ENCODE measurements at places on chromosomes 2 and 18. TPM values are rescaled to one million over a fixed set of nuclear protein-coding genes. Genes with fewer than 3 reads are reported as not detected.

Gene RAPGEF4
- 0.87 TPM for total RNA-seq

Gene PSMD14
- total RNA-seq = 151 TPM

Gene TWIST2
- total RNA-seq = 5.8 TPM

Gene LAMA1
- not detected for total RNA-seq

Gene M1AP
- not detected for total RNA-seq

Gene KANSL3
- 30.6 TPM for total RNA-seq

Gene ACAA2
- total RNA-seq = 6.5 TPM

Gene GALNT14
- total RNA-seq = 12.7 TPM

Gene REG3A
- not detected for total RNA-seq

Gene TMEM169
- total RNA-seq = not detected

Gene SERPINB7
- total RNA-seq = 71.9 TPM

- no peak for DNase-seq
Measured at GRCh38 chr2:123380370-123380935, 644.6 kb upstream of the CNTNAP5 start.

DNA sequence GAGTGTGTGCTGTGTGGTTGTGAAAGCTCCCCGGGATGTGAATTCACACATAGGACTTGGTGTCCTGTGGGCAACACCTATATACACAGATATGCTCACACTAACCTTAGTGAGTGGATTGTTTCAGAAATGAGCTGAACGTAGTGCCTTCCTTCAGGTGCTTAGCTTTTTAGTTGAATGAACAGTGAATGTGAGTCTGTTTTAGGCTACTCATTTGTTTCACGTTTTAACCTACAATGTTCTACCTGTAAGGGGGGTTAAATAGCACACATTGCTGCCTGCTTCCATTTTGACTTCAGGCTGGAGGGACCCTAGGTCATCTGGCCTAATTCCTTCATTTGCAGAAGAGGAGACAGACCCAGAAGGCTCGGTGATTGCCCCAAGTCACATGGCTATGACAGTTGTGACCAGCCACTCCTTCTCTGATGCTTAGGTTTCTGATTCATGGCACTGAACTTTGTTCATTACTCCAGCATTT lies 1.0 kb downstream of the PLEK start:
- DNase-seq = no peak

- DNase-seq = no peak
Measured at GRCh38 chr2:147373800-147374422, 470.9 kb upstream of the ACVR2A start.

- peak; percentile 13 for DNase-seq
Measured at GRCh38 chr2:43224571-43225092, 1.8 kb downstream of the ZFP36L2 start.

- no peak for DNase-seq
Measured at GRCh38 chr2:85394261-85394681, 15.9 kb downstream of the CAPG start.

GRCh38 chr2:169105476-169105875 lies 36.1 kb downstream of the DHRS9 start:
- no peak for DNase-seq

DNA sequence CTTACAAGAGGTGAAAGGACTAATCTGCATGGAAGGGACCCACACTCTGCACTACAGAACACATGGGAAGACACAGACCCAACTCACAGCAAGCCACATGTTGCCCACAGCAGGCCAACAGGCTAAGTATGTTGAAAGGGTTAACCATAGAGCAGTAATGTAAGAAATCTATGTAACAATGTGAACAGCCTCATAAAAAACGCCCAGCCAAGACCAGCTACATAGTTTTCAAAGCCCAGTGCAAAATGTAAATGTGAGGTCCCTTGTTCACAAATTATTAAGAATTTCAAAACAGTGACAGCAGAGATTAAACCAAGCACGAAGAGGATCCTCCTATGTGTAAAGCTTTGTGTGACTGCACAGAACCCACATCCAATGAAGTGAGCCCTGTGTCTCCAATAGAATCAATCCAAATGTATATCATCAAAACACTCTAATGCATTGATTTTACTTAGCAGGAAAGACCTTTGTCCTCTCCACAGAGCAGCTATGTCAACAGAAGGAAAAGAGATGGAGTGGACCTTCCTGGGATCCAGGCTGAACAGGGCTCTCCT lies 210.1 kb downstream of the AGPS start:
- no peak for DNase-seq

- DNase-seq = no peak
Measured at GRCh38 chr2:239790313-239790712, 234.8 kb downstream of the NDUFA10 start.

GRCh38 chr2:3257166-3257565 lies 120.5 kb downstream of the EIPR1 start:
- no peak for DNase-seq

DNA sequence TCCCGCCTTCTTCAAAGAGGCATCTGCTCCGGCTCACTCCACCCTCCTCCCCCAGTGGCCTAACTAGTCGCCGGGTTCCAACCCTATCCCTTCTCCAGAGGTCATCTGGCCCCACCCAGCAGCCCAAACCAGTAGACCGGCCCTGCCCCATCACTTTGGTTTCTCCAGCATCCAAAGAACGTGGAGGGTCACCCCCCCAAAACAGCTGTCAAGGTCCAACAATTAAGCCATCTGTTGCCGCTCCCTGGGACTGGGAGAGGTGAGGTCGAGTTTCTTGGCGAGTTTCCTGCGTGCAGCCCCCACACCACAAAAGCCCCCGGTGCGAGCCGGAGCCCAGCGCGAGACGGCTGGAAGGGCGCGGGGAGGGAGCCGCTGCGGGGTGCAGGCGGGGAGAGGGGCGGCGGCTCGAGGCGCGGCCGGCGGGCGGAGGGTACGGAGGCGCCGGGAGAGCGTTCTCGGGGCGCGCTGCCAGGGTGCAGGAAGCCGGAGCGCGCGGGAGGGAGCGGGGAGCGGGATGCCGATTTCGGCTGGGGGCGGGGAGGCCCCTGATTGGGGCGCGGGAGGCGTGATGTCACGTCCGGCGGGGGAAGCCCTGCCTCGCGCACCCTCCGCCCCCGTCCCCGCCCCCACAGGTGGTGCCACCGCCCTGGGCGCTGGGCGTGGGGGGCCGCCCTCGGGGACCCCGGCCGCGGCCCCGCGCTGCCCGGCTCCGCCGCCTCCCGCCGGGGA lies 571 bp upstream of the GPC1 start:
- peak; percentile 88 for DNase-seq

DNA sequence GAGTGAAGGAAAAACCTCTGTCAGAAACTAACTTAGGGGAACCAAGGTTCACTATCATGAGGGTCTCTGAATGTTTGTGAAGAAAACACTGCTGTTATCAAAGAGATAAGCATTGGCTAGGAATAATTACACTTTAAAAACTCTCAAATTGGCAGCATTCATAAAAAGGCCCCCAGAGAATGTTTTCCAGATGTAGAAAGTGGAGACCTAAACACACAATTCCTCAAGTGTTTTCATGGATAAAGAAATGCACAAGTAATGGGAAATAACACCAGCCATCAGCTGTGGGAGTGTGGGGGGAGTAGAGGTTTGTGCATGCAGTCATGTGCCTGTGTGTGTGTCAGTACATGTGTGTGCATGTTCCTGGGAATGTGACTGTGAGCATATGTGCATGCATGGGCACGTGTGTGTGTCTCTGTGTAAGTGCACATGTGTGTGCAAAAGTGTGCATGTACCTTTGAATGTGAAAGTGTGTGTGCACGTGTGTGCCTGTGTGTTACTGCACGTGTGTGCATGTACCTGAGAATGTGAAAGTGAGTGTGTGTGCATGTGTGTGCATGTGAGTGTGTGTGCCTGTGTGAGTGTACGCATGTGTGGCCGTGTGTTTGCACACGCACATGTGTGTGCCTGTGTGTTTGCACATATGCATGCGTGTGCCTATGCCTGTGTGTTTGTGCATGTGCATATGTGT lies 854.3 kb upstream of the SALL3 start:
- no peak for DNase-seq

- DNase-seq = no peak
Measured at GRCh38 chr2:167187978-167188967, 300.0 kb downstream of the XIRP2 start.

DNA sequence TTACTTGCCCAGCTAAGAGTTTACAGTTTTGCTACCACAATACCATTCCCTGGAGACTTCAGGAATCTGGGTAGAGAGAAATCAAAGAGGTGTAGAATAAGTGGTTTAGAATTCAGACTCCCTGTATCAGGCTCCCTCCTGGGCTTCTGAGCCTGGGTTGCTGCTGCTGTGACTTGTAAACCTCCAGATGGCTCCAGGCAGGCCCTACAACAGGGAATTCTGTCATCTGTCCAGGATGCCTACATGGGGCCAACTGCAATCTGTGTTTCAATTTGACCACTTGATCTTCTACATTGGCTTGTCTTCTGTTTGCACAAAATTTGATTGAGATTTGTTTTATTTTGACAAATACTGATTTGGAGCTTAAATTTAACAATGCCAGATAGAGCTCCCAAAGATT lies 183.9 kb downstream of the RAD51AP2 start:
- no peak for DNase-seq

DNA sequence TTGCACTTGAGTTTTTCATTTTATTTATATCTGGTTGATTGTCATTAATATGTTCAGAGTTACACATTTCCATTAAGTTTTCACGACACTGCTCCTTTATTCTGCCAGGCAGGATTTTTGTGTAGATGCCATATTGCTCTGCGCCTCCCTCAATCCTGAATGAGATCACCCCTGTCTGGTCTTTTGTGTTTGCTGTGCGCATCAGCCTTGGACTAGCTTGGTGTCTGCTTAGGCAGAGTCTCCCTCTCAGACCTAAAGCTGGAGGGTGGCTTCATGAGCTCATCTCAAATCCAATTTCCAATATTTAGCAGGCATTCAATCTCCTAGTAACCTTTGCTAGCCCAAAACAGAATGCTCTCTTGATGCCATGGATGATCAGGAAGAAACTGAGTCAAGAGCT lies 137.4 kb downstream of the SMAD7 start:
- DNase-seq = no peak

DNA sequence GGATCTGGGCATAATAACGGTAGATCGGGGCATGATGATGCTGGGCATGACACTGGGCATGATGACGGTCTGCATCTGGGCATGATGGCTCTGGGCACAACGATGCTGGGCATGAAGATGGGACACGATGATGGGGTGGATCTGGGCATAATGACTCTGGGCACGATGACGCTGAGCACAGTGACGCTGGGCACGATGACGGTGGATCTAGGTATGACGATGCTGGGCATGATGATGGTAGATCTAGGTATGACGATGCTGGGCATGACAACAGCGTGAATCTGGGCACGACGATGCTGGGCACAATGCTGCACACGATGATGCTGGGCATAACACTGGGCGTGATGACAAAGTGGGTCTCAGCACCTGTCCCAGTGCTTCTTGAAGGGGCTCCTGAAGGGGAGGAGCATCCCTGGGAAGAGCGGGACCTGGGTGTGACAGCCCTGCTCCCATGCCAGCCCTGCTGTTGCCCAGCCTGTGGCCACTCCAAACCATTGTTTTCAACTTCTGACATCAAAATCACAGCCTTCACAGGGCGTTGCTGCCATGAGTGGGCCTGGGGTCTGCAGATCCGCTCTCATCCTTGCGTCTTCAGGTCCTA lies 30.4 kb upstream of the ALLC start:
- DNase-seq = no peak

DNA sequence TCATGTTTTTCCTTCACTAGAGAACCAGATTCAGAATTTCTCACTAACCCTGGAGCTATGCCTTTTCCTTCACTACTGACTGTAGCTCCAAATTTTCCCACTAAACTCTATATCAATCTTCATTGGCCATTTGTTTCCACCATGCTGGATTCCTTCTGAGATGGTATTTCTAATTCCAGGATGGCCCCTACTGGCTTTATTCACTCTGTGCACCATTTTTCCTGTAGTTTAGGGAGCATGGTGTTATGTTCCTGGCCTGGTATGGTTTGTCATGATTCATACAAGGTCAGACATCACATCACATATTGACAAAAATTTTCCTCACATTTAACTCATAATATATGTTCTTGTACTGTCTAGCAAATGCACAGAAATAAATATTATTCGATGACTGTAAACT lies 229.2 kb upstream of the TFPI start:
- peak; percentile 13 for DNase-seq

- DNase-seq = peak; percentile 68
Measured at GRCh38 chr2:179233083-179233490, 31.5 kb downstream of the SESTD1 start.

DNA sequence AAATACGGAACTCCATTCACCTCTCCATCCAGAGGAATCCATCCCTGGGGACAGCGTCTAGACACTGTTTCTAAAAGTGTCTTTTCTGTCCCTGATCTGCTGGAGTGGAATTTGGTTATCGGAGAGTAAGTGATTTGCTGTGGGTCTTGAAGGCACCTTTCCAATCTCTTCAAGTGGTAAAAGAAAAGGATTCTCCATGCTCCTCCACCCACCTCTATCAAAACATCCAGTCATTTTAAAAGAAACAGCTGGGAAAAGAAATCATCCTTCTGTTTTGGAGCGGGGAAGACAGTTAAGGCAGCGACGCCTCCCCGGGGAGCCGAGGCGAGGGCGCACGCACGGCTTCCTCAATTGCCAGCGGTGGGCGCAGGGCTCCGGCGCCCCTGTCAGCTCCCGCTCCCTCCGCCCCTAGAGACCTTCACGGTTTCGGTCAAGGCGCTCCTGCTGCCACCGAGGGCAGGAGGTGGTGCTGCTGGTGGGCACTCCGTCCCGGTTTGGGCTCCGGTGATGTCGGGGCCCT lies 547 bp downstream of the SLC35F5 start:
- peak; percentile 23 for DNase-seq

GRCh38 chr18:72692595-72692994 lies 148.5 kb upstream of the CBLN2 start:
- no peak for DNase-seq

GRCh38 chr2:113918229-113918628 lies 28.3 kb downstream of the ACTR3 start:
- no peak for DNase-seq
